CD4-positive, alpha-beta T cell treated with Interleukin-10 for 1 hour (primary cell): ENCODE measurements at places on chromosomes 3 and 15.

- no peak for DNase-seq
These were observed 39.7 kb upstream of the PLOD2 start for GRCh38 chr3:146200461-146201220.

GRCh38 chr15:65533057-65533756, 2.9 kb downstream of the HACD3 start:
- DNase-seq: no peak

DNA sequence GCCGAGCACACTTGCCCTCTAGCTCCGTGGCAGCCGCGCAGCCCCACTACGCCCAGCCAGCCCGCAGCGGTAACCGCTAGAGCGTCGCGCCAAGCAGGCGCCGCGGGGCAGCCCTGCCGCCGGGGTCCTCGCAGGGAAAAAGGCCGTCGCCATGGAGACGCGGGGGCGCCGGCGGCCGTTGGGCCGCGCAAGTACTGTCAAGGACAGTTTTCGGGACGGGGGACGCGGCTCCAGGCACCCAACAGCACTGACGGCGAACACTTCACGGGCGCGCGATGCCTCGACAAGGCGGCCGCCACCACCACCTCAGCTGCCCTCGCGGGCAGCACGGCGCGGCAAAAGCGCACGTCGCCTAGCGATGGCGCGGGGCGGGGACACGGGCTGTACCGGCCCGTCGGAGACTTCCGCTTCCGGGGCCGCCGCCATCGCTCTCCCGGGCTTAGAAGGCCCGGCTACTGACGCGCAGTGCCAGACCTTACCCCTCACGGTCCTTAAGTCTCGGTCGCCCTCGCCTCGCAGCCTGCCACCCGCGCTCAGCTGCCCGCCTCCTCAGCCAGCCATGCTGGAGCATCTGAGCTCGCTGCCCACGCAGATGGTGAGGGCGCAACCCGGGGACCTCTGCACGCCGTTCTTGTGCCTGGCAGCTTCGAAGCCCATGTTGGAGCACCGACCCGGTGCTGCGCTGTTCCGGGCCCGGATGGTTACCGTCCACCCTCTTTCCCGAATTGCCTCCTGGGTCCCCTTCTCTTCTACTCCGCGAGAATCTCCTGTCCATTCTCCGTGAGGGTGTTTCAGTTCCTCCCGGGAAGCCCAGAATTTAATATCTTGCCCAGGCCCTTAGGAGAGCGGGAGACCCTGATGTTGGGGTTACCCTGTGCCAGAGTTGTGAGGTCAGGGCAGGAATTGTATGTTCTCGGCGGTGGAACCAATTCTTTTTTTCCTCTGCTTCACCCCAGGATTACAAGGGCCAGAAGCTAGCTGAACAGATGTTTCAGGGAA, at the start of the genes GLT8D1 and SPCS1:
TSS of gene GLT8D1 (minus strand) at position 104 of the 999 bp plus-strand sequence. CDS start 5,331 bp downstream, outside the sequence.
TSS of gene SPCS1 (plus strand) at position 419 of the 999 bp plus-strand sequence. CDS start at position 560, 141 bp downstream.
- DNase-seq: peak; percentile 86

GRCh38 chr3:42369304-42369703, 41.1 kb downstream of the LYZL4 start:
- peak; percentile 9 for DNase-seq

DNA sequence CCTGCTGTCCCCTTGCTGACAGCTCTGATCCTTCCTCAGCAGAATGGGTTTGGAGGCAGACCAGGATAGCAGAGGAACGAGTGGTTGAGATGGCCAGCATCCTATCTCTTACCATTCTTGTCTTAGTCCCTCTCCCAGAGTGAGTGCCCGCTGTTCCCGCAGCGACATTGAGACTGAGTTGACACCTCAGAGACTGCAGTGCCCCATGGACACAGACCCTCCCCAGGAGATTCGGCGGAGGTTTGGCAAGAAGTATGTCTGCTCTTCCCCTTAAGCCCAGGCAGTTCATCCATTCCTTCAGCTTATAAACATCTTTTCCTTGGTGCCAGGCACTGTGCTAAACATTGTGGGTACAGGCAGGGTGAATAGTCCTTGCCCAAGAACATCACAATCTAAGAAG, 21.2 kb downstream of the DUOX1 start:
- DNase-seq: no peak

DNA sequence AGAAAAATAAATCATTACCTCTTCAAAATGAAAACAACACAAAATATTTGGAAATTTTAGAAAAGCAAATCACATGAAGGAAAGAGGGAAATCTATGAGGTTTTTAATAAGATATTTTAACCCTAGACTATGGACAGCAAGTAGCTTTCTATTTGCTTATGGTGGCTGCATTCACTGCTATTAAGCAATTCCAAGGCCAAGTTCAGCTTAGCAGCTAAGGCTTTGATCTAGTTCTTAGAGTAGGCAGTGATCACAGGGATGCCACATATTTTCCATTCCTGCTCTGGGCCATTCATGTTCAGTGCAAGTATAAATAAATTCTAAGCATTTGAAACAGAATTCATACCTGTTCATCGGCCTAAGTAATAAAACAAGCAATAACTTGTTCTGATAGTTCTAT, 235.3 kb downstream of the CDIN1 start:
- DNase-seq: no peak

GRCh38 chr15:43828061-43828657, 1.4 kb downstream of the WDR76 start:
- DNase-seq: peak; percentile 21

GRCh38 chr3:180594631-180595558, 7.1 kb upstream of the TTC14 start:
- DNase-seq: no peak

GRCh38 chr3:156368189-156368588, 186.7 kb downstream of the SSR3 start:
- no peak for DNase-seq

GRCh38 chr15:81905889-81906288, 139.9 kb downstream of the MEX3B start:
- DNase-seq: no peak

GRCh38 chr3:134034005-134034785, 4.5 kb upstream of the SLCO2A1 start:
- DNase-seq: no peak

- no peak for DNase-seq
These were observed 2.9 kb downstream of the PIAS1 start for GRCh38 chr15:68057034-68057433.

DNA sequence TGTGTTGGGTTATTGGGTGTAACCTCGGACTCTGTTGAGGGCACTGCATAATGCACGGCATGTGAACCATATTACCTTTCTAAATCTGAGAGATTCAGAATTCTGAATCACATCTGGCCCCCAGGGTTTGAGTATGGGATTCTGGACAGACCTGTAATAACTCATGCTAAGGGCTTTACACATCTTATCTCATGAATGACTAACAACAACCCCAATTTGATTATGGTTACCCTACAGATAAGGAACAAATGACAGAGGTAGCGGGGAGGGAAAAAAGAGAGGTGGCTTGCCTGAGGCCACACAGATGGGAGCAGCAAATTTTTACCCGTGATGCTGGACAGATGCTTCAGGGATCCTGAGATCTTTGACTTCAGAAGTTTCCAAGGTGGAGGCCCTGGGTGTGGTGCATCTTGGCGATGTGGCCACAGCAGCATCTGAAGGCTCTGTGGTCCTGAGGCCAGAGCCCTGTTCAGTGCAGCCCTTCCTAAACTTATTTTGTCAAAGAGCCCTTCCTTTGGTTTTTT, 43.8 kb downstream of the POMGNT2 start:
- no peak for DNase-seq

DNA sequence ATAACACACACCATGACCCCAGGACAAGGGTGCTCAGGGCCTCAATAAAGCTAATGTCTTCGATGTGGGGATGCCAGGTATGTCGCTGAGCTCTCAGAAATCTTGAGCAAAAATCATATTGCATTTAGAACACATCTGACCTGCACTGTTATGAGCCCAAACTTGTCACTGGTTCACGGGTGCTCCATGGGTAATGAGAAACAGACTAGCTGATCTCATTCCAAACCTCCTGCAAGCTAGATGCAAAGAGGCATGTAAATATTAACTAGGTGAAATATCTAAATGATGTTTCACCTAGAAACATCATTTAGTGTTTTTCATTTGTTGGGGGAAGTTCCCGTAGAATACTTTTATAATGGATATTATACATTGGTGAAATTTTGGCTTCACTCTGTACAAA, 549.4 kb downstream of the OCA2 start:
- no peak for DNase-seq

DNA sequence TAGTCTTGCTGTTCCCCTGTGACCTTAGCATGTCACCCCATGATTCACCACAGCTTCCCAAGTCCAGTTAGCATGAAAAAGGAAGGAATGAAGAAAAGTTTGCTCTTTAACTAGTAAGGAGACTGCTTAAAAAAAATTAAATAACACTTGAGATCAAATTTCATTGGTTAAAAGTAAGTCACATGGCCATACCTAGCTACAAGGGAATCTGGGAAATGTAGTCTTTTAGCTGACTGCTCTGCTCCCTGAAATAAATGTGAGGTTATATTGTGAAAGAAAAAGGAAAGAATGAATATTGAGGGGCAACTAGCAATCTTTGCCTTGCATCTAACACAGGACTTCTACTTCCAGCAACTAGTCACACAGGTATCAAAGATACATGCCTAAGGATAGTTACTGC, 84.7 kb upstream of the LRRN1 start:
- DNase-seq: no peak

DNA sequence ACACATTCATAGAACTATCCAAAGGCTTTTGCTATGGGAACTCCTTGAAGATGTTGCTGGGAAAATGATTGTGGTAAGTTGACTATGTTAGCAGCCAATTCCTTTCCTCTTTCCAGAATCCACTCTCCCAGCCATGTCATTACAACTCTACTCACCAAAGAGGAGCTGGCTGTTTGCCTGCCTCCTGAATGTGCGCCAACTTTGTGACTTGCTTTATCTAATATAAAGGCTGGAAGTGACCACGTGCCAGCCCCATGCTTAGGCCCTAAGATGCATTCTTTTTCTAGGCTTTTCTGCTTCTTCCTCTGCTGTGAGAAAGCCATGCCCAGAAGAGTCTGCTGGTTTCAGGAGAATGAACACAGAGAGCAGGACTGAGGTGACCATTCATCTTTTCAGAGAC, 182.2 kb downstream of the GABRB3 start:
- DNase-seq: no peak

DNA sequence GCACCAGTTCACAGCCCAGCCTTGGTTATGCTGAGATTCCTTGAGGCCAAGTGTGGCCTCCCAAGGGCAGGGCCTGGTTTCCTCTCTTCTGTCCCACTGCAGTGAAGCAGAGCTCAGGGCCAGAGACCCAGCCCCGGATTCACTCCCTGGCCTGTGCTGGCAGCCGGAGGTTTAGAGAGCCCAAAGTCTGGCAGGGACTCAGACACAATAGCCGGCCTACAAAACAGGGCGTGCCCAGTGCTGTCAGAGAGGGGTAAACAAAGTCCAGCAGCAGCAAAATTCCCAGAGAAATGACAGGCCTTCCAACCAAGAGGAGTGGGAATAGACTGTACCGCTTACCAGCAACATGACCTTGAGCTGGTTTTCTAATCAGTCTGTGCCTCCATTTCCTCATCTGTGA, 14.0 kb downstream of the VIPR1 start:
- DNase-seq: no peak

GRCh38 chr3:4835616-4836043, 143.6 kb upstream of the BHLHE40 start:
- DNase-seq: peak; percentile 32

- no peak for DNase-seq
These were observed 6.9 kb upstream of the RFX7 start for GRCh38 chr15:56250626-56251025.

GRCh38 chr15:67059127-67059553, 6.3 kb upstream of the SMAD3 start:
- DNase-seq: no peak

DNA sequence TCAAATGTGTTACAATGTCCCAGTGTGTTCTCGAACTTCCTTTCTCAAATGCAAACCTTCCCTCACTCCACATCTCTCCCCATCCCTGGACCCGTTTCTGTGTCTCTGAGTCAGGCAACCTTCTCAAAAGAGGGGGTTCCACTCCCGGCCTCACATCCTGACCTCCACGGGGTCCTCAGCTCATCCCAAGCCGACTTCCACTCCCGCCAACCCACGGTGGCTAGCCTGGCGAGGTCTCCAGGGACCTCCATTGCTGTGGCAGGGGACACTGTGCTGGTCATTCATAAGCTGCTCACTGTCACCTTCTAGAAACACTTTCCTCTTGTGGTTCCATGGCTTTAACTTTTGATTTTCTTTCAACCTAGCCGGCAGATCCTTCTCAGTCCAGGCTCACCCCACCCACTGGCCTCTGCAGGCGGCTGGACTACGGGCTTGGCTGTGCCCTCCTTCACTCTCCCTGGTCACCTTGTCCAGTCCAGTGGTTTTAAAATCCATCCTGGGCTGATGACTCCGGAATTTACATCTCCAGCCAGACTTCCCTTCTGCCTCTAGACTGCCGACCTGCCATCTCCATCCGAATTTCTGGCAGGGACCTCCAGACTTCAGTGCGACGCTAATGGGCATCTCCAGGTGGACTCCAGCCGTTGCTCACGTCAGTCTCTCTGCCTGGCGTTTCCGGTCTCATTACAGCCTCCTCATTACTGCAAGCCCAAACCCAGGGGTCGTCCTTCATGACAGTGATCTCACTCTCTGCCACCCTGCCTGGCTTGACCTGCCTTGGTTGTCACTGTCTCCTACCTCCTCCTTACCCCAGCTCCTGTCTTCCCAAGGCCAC, 20.0 kb downstream of the ABTB1 start:
- DNase-seq: no peak

GRCh38 chr3:10504171-10505049, 976 bp downstream of the ATP2B2 start:
- no peak for DNase-seq

- no peak for DNase-seq
These were observed 157.4 kb downstream of the SHOX2 start for GRCh38 chr3:157948605-157949383.

DNA sequence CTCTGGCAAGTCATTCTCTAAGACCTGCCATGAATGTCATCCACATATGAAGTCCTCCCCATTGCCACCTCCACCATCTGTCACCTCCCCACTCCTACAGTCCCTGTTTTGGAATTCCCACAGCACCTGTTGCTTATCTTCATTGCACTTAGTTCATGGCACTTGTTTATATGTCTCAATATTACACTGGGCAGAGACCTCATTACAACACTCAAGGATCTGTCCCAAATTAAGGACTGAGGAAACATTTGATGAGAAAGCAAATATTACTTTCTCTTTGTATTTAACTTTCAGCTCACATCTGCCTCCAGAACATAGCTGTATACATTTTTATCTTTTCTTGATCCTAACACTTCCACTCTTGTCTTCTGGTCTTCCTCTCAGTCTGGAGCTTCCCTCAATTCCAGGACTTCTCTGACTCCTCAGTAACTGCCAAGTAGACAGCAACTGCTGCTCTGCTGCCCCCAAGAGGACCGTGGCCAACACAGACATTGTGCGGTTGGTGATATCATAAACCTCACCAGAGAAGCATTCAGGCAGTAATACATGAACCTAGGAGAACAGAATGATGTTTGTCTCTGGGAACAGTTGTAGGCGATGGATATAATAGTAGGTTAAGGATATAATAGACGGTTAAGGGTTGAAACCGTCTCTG, 45.0 kb upstream of the FGF12 start:
- DNase-seq: no peak
